ENCODE measurements at places on chromosomes 5 and 9.

GRCh38 chr9:98341157-98342097 is 86.0 kb upstream of the TBC1D2 start:
- no peak for DNase-seq

DNA sequence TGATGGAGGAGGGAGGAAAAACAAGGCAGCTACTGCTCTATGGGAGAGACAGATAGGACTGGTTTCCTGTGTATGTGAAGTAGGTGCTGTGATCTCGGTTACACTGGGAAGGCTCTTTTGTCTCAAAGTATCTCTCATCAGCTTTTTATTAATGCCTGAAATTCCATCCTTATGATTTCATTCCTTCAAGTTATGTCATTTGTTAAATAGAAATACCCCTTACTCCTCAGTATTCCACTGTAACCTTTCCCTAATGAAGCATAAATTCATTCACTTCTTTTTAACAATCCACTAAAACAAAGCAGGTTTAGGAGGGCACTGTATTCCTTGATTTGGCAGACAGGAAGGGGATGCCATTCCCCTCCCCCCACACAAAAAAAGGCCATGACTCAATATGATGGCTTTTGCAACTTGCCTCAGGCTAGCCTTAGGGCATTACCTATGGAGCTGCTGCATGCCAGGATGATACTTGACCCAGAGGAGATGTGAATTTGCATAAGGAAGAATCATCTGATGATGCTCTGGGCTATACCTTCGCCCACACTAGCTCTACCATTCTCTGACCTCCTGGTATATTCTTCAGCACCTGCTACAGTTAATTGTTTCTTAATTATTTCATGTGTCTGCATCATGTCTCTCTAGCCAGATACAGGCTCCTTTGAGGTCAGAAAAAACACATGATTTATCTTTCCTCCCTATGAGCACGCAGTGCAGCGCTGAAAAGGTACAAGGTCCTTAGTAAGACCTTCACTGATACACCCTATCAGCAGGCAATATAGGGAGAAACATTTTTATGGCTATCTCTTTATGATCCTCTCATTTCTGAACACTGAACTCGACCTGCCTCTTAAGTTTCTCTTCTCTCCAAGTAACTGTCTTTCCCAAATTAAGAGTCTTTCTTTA is 26.3 kb downstream of the NR3C1 start:
- DNase-seq, result no peak

GRCh38 chr5:177100714-177101121 is 14.0 kb downstream of the FGFR4 start:
- DNase-seq, result no peak

DNA sequence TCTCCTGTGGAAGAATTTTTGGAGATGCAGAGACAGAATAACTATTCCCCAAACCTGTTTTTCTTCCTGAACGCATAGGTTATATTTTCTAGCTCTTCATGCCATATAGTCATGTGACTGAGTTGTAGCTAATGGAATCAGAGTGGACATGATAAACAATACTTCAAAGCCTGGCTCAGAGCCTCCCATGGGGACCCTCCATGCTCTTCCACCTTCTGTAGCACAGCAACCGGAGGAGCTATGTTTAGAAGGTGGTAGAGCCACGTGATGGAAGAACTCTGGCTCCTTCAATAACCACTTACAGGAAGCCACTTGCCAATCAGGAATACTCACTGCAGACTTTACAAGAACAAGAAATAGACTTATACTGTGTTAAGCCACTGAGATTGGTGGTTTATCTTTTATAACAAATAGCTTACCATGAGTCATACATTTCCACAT is 39.2 kb downstream of the NADK2 start:
- no peak for DNase-seq

GRCh38 chr5:115816226-115817081 is at the start of gene CDO1:
Gene CDO1 (minus strand): TSS chr5:115816659. CDS start chr5:115816397, 262 bp downstream.
- DNase-seq, result no peak

- no peak for DNase-seq
Measured at GRCh38 chr5:38636626-38637025, 80.2 kb upstream of the LIFR start.

GRCh38 chr5:146243247-146243646 is 39.8 kb downstream of the RBM27 start:
- no peak for DNase-seq

- DNase-seq, result no peak
Measured at GRCh38 chr5:81575924-81576323, 175.0 kb downstream of the SSBP2 start.

- DNase-seq, result no peak
Measured at GRCh38 chr5:135055396-135055795, 21.4 kb upstream of the PITX1 start.

DNA sequence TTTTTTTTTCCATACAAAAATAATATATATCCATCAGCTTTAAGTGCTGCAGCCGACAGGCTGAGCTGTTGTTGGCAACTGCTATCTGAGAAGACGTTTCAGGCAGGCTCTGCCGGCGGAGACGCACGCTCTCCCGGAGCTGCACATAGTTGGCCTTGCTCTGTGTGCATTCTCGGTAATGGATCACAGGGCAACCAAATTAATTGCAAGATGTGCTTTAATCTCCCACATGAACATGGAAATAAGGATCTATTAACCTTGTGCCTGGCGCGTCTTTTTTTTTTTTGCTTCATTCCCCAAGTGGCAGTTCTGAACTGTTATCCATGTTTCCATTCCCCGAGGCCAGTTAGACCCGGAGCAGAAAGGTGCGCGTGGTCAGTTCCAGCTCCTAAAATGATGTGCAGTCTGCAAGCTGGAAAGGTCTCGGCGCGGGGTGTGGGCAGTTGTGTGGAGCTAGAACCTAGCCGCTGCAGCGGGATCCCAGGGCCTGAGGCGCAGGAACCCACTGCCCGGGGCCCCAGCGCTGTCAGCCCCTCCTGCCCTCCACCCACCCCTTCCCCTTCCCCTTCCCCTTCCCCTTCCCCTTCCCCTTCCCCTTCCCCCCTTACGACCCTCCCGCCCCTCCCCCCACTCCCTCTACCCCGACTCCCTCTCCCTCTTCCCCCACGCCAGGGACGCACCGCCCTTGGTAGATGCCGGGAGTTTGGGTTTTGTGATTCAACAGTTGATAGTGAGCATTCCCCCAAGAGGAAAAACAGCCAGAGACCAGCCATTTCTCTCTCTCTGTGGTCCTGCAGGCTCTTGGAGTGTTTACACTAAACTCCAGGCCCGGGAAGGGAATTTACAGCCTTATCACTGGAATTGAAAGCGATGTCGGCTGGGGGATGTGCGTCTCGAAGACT is 137.8 kb downstream of the CEP120 start:
- DNase-seq, result no peak

GRCh38 chr9:71839668-71840067 is 71.3 kb downstream of the ABHD17B start:
- DNase-seq, result no peak

GRCh38 chr5:108696951-108697715 is 50.6 kb upstream of the FER start:
- no peak for DNase-seq

DNA sequence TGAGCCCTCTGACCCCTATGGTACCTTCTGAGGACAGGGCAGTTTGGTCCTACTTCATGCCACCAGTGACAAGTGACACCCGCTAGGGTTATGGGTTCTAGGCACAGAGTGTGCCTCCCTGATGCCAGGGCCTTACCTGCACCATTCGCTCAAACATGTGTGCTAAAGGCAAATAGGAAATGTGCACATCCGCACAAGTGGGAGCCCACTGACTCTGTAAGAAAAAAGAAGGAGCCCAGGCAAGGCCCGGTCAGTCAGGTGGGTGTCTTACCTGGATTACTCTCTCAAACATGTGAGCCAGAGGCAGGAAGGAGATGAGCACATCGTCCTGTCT is 29.1 kb upstream of the MEIKIN start:
- no peak for DNase-seq

DNA sequence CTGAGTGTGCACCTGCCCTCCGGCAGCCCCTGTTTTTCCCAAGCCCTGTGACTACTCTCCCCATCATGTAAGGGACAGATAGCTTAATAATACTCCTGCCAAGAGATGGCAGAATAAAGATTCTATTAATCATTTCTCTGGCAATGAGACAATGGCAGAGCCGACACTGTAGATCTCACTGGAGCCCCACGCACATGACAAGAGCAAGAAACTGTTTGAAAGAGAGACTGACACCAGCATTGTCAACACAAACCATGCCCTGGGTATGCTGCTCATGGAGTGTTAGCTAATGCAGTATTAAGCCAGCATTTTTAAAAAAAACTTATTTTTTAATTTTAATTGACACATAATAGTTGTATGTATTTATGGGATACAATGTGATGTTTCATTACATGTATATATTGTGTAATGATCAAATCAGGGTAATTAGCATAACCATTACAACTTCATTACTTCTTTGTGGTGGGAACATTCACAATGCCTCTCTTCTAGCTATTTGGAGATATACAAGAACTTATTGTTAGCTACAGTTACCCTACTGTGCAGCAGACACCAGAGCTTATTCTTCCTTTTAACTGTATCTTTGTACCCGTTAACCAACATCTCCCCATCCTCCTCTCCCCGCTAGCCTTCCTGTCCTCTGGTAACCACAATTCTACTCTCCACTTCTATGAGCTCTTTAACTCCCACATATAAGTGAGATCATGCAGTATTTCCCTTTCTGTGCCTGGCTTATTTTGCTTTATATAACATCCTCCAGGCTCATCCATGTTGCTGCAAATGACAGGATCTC is 31.5 kb upstream of the SEMA4D start:
- no peak for DNase-seq

DNA sequence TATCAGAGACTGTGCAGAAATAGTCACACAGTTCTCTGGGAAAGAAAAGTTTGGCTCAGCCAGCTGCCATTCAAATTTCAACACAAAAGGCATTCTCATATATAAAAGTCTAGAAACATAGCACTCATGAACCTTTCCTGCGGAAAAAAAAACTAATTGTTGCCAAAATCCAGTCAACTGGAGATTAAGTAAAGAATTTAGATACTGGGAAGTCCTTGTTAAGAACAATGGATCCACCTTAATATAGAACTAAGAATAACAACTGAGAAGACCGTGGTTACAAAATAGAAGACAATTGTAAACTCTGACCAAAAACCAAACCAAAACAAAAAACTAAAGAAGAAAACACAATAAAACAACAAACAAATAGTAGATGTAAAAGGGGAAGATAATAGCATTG is 238.8 kb upstream of the PCSK5 start:
- no peak for DNase-seq

DNA sequence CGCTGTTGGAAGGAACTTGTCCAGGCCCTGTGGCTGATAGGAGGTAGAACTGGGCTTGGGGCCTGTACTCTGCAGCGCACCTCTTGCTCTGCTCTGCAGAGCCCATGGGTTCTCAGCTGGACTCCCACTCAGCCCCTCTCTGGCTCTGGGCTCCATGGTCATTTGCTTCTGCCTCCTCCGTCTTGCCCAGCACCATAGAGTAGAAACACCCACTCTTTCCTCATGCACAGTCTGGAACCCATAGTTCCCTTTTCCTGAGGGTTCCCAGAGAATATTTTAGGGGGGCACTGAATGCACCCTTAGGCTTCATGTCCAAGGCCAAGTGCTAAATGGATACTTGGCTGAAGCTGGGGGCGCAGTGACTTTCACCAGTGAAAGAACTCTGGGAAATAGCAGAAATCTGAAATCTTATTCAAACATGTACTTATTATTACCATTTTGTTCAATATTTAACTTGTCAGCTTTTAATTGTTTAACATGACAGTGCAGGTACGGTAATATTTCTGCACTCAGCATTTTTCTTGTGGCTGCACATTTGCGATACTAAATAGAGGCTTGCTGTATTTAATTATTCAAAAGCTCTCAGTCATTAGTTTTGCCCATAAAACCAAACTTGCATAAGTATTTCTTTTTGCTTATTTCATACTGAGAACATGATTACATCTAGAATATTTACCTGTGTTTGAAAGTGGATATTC is 31.5 kb downstream of the GALNT12 start:
- no peak for DNase-seq

DNA sequence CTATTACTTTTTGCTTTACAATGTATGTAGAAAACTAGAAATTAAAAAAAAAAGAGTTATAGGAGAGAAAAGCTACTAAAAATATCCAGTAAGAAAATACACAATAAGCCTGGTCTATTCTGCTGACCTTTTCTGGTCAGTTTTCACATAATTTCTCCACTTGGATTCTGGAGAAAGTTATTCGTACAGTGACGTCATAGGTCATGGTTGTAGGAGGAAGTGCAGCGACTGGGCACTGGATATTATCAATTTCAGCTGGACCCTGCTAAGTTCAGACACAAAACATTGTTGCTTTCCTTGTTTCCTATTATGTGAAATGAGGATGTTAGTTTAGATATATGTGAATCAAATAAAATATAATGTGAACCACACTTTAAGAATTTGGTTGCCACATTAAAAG is 201.2 kb downstream of the MTRR start:
- no peak for DNase-seq

- DNase-seq, result no peak
Measured at GRCh38 chr5:142876817-142877216, 106.6 kb downstream of the ARHGAP26 start.

DNA sequence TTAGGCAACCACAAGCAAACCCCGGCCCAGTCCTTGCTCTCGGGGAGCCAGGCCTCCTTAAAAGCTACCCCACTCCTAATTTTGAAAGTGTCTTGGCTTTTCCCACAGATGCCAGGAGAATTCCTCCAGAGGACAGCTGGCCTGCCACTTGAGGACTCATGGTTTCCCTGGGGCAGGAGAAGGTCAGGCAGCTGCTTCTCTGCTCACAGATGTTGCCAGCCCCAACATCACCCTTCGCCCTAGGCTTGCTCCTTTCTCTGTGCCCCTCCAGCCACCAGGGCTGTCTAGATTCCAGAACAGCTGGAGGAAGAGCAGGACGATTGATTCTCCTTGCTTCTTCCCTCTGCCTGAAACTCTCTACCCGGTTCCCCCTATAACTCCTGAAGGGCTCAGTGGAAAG is 8.5 kb downstream of the GGTA1 start:
- no peak for DNase-seq

DNA sequence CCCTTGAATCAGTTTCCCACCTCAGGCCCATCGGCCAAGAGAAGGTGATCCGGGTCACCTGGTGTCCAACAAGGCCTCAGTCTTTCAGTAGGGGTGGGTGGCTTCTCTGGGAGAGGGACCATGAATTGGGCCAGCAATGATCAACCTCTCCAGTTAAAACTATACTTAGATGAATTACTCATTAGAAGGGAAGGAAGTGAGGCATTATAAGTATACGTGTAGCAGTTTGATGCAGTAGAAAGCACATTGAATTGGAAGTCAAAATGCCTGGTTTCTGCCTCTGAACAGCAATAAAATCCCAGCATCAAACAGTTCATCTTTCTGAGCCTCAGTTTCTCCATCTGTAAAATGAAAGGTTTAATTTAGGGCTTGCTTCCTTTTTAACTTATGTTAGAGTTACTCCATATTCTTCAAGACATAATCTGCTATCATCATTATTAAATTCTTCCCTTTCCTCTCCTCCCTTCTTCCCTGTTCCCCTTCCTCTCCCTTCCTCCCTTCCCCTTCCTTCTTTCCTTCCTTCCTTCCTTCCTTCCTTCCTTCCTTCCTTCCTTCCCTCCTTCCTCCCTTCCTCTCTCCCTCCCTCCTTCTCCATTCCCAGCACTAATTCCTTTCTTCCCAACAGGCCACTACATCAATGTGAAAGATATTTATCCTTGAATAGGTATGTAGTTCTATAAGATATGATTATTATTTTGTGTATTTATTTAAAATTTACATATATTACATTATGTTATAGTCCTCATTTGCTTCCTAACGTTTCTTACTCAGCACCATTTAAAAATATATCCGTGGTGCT is 18.6 kb upstream of the TMEM174 start:
- no peak for DNase-seq

GRCh38 chr5:88688984-88689667 is 193.9 kb downstream of the MEF2C start:
- no peak for DNase-seq

- peak; percentile 35 for DNase-seq
Measured at GRCh38 chr5:39209924-39210323, 9.4 kb downstream of the FYB1 start.
